ENCODE measurements at places on chromosomes 1 and 21.
A peak's percentile ranks its signal among the peaks of the same experiment; 100 is the strongest.

- DNase-seq: peak; percentile 76
Observed at GRCh38 chr1:155070721-155071569, 7.4 kb downstream of the EFNA4 start.

- DNase-seq: no peak
Observed at GRCh38 chr1:186183970-186184628, 191.0 kb downstream of the TPR start.

DNA sequence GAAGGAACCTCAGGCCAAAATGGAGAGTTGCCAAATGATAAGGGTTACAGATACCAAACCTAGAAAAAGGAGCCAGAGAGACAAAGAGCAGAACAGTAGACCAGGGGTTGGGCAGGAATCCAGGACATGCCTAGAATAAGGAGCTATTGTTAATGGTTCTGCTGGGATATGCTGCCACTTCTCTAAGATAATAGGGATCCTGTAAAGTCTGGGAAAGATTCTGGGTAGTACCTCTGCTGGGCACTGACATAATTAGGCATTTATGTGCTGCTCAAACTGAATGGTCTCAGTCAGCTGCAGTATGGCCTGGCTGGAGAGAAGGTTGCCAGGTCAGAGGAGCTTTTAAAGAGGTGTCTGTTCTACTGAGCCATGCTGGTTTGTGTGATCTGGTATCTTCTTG lies 19.9 kb upstream of the NRIP1 start:
- DNase-seq: no peak

GRCh38 chr21:45541221-45542039 lies 810 bp downstream of the SLC19A1 start:
- DNase-seq: no peak

- peak; percentile 24 for DNase-seq
Observed at GRCh38 chr1:46248122-46248920, 758 bp downstream of the RAD54L start.

DNA sequence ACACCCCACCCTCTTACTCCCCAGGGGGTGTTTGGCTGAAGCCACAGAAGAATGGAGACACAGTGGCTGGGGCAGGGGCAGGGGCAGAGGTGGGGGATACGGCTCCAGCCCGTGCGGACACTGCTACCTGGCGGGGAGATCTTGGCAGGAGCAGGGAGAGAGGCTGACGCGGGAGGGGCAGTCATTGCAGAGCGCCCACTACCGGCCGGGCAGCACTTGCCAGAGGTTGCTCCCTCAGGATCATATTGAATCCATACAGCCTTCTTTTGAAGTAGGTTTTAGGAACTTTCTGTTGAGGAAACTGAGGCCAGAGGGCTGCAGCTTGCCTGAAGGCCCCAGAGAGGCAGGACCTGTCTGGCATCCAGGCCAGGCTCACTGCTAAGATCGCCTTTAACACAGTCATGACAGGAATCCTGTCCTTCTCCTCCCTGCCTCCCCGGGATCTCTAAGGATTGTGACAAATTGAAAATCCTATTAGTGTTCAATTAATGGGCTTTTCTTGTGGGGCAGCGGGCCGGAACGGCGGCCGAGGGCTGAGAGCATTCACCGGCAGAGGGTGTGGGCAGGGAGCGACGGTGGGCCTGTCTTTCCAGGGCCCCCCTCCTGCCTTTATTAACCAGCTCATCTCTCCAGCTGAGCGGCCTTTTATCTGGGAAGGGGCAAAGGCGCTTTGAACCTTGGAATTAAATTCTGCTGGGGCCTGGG lies 65.5 kb upstream of the WNT4 start:
- peak; percentile 13 for DNase-seq

DNA sequence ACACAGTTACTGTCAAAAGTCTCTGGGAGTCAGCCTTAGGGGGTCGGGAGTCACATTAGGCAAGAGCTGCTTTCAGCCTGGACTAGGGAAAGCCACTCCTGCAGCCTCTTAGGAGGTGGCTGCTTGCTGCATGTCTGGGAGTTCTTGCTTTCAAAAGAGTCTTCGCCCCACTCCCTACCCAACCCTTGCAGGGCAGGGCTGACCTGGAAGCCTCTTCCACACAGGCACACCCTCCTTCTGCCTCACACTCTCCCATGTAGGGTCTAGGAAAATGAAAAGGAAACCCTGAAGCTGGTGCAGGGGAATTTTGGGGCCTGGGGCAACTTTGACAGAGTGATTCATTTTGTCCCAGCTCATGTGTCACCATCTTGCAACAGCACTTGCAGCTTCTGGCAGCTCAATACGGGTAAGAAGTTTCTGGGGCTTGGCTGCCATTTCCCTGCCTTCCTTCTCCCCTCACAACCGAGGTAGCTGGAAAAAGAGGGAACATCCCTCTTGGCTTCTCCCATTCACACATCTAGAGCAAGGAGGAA lies 37.3 kb downstream of the KCND3 start:
- DNase-seq: no peak

- no peak for DNase-seq
Observed at GRCh38 chr1:195867638-195868037, 740.6 kb downstream of the KCNT2 start.

DNA sequence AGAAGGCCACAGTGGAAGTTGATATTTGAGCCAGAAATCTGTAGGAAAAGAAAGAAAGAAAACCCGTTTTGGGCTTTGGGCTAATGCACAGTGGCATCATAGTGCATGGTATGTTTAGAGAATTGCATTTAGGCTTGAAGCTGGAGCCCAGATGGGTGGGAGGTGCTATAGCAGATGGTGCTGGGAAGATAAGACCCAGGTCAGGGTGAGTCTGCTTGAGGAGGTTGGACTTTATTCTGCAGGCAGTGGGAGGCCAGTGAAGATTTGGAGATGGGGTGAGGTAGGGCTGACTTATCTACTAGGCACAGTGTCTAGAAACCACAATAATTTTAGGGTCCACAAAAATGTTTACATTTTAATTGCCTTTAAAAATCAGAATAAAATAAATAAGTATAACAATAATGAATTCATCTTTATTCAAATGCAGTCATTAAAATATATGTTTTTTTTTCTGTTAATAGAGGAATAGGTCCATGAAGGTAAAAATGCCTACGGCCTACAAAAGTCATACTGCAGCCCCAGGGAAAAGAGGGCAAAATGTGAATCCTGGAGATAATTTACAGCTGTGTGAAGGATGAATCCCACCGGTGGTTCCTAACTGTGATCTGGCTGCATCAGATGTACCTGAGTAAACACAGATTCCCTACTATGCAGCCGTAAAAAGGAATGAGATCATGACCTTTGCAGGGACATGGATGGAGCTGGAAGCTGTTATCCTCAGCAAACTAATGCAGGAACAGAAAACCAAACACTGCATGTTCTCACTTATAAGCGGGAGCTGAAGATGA lies 8.7 kb downstream of the DNAJC6 start:
- no peak for DNase-seq

GRCh38 chr1:25163986-25164385 lies 68.3 kb downstream of the SYF2 start:
- no peak for DNase-seq

DNA sequence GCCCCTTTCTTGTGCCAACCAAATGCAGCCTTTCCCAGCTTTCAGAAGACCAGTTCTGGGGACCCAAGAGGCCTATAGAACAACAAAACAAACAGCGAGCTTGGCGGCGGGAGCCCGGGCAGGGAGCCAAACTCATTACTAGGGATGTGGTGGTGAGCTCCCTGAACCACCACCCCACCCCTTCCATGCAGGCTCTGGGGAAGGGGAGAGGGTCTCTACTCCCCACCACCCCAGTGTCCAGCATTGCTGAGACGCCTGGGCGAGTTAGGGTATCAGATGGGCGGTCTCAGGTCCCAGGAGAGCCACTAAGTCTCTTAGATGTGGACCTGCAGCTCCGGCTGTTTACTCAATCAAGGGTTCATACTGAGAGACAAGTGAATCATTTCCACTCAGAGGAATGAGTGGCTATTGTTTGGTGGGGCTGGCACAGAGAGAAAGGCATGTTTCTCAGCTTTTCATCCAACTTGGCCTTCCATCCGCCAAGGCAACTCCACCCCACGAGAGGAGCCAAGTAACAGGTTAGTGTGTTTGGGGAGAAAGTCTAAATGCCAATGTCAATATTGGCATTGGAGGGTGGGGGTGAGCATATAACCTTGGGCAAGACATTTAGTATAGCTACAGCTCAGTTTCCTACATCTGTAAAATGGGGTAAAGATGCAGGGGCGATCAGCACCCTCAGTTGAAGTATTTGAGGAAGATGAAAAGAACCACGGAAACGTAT lies 40.9 kb downstream of the PLXNA2 start:
- DNase-seq: no peak

GRCh38 chr1:210769473-210769872 lies 364.5 kb downstream of the KCNH1 start:
- DNase-seq: no peak

- no peak for DNase-seq
Observed at GRCh38 chr1:65289449-65289848, 19.9 kb upstream of the DNAJC6 start.

DNA sequence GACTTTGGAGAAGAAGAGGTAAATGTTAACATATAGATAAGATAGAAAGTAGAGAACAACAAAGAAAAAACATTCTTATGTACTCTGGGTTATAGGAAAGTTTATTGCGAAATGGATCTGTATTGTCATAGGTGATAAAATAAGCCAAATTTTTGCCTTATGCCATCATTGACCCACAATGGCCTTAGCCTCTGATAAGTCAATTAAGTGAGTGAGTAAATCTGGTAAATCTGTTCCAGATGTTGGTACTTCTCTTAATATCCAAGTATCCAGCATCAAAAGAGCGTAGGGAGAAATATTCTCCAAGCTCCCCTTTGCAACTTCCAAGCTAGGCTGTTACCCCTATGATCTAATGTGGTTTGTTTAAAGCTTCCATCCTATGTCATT lies 38.3 kb upstream of the CLCA4 start:
- DNase-seq: no peak

DNA sequence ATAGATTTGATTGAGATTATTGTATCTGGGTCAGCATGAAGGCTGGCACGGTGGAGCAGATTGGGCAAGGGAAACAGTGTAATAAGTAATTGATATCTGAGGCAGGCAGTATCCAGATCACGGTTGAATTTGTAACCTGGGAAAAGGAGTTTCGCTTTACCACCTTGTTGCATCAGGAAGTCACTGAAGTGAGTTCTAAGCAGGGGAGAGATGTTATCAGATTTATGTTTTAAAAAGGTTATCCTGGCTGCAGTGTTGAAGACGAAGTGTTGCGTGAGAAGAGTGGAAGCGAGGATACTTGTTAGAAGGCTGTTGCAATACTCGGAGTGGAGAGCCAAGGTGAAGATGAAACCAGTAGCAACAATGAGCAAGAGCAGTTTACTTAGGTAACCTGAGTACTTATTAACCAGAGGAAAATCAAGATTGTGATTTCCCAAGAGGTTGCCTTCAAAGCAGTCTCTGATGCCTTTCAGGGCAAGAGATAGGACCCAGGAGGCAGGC lies 77.8 kb downstream of the LHX9 start:
- DNase-seq: no peak

DNA sequence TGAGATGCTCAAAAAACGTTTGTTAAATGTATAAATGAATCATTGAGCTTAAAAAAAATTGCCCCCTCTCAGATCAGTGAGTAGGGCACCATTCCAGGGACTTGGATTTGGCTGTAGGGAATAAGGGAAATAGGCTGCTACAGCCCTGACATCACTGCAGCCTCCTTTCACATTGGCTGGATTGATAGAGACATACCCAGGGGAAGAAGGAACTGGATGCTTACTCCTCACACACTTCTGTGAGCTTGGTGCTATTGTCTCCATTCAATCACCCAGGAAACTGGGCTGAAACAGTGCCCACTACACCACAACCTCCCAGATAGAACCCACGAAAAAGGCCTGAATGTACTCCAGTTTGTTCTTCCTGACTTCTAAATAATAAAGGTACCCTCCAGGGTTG lies 87.2 kb downstream of the TGFBR3 start:
- DNase-seq: no peak

DNA sequence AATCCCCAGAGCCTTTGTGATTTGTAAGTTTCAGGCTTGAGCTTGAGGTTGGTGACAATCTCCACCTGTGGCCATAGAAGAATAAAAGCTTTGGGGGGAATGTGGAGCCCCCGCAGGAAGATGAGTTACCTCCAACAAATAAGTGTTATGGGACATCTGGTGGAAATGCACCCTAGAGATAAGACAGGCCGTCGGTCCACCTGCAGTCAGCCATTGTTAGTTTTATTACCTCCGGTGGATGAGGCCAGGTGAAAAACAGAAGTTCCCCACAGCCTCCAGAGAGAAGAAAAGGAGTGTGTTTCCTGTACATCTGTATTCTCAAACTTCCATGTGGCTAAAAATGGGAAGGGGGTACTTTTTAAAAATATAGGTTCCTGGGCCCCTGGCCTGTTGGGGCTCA lies 137.4 kb downstream of the KAZN start:
- DNase-seq: no peak

GRCh38 chr1:99886841-99887240 lies 36.7 kb downstream of the AGL start:
- no peak for DNase-seq

DNA sequence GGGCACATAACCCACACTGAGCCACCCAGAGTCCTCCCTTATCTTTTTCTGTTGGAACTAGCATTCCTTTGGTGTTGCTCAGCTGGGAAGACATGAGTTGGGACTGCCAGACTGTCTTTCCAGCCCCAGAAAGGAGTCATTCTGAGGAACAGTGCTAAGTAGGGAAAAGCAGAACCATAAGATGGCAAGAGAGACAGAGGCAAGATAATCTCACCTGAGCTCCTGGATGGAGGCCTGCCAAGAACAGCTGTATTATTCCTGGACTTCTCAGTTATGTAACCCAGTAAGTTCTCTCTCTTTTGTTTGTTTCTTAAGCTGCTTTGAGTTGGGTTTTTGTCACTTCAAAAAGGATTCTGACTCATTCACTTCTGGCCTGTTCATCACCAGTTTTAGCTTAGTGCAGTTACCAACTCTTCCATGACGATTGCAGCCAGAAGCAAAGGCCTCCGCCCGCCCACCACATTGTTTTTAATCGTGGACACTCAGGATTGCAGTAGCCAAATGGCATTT lies 134.4 kb downstream of the OMA1 start:
- DNase-seq: no peak

- DNase-seq: no peak
Observed at GRCh38 chr1:192491804-192492554, 83.6 kb upstream of the RGS1 start.

DNA sequence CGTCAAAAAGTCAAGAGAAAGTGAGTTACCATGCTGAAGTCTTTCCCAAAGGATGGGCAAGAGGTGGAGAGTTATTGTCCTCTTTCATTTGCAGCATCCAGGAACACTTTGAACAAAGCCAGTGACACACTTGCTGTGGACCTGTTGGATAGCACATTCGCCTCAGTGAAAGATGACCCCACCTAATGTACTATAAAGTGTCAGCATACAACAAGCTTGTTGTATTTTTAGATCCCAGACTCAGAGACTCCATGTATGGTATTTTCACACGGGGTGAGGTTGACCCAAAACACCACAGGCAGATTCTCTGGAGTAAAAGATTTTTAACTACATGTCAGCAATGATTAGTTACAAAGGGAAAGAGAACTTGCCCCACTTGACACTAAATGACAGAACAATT lies 273.8 kb downstream of the PTBP2 start:
- no peak for DNase-seq

- DNase-seq: no peak
Observed at GRCh38 chr1:18350747-18351146, 130.0 kb upstream of the KLHDC7A start.
